ENCODE measurements at places on chromosomes 16 and 17.
A peak's percentile ranks its signal among the peaks of the same experiment; 100 is the strongest.

- DNase-seq: no peak
Measured at GRCh38 chr17:285751-286422, 66.7 kb downstream of the RPH3AL start.

DNA sequence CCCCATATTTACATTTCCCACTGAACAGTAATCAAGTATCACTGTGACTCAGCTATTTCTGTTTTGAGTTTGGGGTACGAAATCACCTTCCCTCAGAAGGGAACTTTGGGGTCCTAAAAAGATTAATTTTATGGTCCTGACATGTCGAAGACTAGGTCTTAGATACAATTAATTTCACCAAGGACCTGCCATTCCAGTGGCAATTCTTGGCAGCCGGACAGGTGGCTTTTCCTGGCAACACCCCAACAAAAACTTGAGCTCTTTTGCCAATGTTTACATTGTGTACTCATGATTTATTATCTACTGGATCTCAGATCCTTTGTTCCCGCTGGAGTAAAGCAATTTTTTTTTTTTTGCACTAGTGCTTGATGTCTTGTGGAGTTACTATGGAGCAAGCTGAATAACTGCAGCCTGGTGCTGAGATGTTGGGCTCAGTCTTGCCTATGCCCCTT is 14.4 kb downstream of the SLFN5 start:
- DNase-seq: no peak

DNA sequence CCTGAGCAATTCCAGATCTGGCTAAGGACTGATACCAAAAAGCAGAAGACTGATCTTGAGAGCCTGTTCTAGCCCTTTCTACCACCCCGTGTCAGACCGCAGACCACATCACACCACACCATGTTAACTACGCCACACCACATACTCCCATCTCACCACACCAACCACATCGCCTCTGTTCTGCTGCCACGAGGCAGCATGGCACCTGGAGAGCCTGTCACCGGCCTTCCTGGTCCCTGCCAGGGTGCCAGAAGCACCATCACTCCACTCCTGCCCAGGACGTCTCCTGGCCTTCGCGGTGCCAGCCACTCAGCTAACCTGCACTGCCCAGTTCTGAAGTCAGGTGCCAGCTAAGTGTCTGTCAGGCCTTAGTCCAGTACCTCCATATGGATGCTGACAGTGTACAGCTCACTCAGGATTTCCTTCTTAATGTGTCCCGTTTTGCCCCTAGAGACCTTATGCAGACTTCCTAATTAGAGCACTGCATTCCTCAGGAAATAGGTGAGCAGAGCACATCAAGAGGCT is 37.2 kb upstream of the BCAR1 start:
- DNase-seq: peak; percentile 85

- no peak for DNase-seq
Measured at GRCh38 chr16:77869997-77870813, 81.8 kb downstream of the VAT1L start.

GRCh38 chr17:42018339-42018738 is 1.1 kb upstream of the DNAJC7 start:
- DNase-seq: no peak

GRCh38 chr16:64654178-64654577 is 467.7 kb downstream of the CDH11 start:
- DNase-seq: no peak

- no peak for DNase-seq
Measured at GRCh38 chr17:34626121-34626681, 46.8 kb downstream of the TMEM132E start.

DNA sequence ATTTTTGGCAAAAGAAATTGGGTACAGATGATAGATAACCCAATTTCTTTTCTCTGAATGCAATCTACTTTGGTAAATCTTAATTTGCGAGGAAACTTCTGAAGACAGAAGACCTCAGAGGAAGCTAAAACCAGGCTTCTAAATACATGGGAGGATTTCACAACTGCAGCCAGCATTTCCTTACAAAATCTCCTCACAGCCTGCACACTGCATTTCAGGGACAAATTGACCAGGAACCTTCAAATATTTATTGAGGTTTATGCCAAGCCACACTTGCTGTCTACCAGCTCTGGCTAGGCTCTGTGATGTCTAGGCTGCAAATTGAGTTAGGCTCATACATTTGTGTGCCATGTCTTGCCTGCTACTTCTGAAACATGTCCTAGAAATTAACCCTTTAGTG is 167.3 kb upstream of the CDH5 start:
- DNase-seq: no peak

DNA sequence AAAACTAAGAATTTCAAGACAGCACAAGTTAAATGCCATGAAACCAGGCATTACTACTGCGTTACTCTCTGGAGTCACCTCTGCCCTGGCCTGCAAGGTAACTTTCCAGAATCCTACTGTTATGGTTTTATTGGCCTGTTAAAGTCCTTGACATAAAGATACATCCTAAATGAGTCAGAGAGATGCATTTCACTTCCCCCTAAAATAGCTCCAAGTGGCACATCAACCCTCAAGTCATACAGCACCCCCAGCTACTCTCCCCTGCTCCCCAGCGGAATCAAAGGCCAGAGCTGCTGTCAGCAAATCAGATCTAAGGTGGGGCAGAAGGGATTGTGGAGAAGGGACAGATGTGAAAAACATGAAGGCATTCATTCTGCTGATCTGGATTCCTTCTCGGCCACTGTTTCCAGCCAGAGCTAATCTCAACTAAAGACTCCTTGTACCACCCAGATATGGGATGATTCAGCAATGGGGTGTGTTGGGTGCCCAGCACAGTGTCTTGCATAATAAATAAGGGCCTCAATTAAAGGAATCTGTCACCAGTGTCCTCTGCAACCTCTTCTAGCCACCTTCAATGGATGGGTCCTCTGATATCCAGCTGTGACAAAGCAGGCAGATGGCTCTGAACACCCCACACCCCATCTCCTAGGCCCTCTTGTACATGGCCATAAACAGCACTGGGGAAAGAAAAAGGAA is 8.5 kb upstream of the CCL1 start:
- no peak for DNase-seq

GRCh38 chr16:51657848-51658247 is 506.8 kb upstream of the SALL1 start:
- no peak for DNase-seq

GRCh38 chr17:15031975-15032374 is 233.2 kb downstream of the PMP22 start:
- DNase-seq: no peak

DNA sequence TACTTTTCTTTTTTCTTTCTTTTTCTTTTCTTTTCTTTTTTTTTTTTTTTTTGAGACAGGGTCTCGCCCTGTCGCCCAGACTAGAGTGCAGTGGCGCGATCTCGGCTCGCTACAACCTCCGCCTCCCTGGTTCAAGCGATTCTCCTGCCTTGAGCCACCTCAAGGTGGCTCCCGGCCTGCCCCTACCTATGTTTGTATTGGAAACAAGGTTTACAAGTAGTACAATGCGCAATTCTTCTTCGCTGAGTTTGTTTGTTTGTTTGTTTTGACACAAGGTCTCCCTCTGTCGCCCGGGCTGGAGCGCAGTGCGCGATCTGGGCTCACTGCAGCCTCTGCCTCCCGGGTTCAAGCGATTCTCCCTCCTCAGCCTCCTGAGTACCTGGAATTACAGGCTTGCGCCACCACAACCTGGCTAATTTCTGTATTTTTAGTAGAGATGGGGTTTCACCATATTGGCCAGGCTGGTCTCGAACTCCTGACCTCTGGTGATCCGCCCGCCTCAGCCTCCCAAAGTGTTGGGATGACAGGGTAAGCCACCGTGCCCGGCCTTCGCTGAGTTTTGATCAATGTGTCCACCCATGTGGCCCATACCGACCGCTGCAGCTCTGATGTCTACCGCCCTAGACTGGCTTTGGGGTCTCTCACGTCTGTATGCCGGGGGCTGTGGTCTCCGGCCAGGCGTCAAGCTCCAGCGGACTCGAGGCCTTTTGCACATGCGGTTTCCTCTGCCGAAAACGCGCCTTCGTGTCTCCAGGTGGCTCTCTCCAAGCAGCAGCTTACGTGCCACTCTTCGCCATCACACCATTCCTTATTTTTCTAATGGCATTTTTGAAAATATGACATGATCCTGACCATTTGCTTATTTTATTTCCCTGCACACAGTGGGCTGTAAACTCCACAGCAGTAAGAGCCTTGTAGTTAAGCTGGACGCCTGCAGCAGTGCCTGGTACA is 1.1 kb upstream of the YBX2 start:
- no peak for DNase-seq

GRCh38 chr17:80858301-80859001 is 133.2 kb upstream of the CHMP6 start:
- no peak for DNase-seq

DNA sequence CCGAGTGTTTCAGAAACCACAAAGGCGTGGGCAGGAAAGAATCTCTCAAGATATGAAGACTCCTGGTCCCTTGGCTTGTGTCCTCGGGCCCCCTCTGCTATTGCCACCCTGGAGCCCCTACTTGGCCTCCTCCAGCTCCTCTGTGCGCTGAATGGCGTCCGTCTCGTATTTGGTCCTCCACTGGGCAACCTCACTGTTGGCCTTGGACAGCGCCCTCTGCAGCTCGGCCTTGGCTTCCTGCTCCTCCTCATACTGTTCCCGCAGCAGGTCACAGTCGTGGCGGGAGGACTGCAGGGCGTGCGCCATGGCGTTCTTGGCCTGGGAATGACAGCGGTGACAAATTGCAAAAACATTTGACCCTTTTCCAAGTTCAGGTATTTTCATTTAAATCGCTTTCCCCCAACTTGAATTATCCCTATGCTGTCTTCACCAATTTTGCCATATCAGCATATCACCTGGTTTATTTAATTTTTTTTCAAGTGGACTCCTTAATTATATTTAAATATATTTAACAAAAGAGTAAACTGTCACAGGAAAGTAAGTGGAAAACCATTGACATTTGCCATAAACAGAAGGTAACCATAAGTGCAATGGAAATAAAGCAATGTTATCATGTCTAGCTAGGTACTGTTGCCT is 59.7 kb downstream of the MYH13 start:
- no peak for DNase-seq

- no peak for DNase-seq
Measured at GRCh38 chr16:79662122-79662521, 61.6 kb upstream of the MAF start.

- no peak for DNase-seq
Measured at GRCh38 chr16:6576606-6577005, 756.0 kb upstream of the RBFOX1 start.

- peak; percentile 42 for DNase-seq
Measured at GRCh38 chr17:7930841-7931631, 710 bp downstream of the TRAPPC1 start.

DNA sequence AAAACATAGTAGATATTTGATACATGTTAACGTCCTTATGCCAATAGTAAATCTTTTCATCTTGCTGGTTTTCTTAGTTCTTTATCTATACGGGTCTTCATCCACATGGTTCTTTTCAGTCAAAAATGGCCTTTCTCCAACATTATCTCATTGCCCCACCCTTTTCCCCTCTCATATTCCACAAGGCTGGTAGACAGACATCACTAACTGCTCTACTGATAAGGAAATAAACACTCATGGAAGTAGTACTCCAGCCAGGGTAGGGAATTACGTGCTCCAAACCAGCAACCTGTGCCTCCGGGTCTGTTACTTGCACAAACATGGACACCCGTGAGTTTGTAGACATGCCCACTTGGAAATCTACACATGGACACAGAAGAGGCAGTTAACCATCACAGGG is 141.4 kb downstream of the XYLT1 start:
- no peak for DNase-seq

DNA sequence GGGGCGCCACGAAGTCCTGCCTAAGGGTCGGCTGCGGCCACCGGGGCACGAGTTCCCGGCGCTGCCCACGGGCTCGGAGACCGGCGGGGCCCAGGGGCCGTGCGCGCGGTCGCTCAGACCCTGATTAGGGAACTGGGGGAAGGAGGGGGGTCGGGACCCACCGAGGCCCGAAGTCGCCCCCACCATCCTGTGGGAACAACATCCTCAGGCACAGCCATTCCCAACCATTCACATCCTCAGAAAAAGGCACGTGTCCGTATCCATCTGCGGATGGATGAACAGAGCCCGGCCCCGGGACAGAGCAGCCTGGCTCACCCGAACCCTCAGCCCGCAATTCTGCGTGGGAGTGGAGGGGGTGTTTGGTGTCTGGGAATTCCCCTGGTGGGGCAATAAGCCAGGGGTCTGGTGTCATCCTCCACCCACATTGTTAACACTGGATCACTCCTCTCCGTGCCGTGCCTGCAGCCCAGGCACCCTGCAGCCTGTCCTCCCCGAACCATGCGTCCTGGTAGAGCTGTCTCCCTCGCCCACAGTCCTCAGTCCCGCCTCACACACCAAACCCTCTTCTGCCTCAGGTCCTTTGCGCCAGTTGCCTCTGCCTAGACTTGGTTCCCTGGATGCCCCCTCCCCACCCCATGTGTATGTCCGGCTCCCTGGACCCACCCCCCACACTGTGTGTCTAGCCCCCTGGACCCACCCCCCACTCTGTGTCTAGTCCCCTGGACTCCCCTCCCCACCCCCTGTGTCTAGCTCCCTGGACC is 789 bp upstream of the CCDC57 start:
- DNase-seq: peak; percentile 67

- peak; percentile 79 for DNase-seq
Measured at GRCh38 chr17:27526604-27527002, 70.4 kb downstream of the KSR1 start.

DNA sequence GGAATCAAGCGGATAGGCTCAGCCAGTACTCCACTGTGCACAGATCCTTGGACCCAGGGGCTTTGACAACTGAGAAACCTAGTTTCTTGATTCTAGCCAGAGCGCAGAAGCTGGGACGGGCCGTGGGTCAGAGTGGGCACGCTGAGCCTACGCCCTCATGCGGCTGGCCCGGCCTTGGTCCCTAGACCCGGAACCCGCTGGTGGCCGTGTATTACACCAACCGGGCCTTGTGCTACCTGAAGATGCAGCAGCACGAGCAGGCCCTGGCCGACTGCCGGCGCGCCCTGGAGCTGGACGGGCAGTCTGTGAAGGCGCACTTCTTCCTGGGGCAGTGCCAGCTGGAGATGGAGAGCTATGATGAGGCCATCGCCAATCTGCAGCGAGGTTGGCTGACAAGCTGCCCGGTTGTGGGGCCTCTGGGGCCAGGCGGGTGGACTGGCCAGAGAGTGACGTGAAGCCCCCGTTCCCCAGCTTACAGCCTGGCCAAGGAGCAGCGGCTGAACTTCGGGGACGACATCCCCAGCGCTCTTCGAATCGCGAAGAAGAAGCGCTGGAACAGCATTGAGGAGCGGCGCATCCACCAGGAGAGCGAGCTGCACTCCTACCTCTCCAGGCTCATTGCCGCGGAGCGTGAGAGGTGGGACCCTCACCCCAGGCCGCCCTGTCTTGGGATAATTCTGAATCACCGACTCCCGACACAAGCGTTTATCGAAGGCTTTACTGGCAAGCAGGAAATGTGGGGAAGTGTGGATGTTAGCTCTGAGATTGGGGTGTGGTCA is 946 bp downstream of the STUB1 start:
- no peak for DNase-seq

GRCh38 chr17:64106918-64107317 is 23.0 kb downstream of the ERN1 start:
- no peak for DNase-seq

DNA sequence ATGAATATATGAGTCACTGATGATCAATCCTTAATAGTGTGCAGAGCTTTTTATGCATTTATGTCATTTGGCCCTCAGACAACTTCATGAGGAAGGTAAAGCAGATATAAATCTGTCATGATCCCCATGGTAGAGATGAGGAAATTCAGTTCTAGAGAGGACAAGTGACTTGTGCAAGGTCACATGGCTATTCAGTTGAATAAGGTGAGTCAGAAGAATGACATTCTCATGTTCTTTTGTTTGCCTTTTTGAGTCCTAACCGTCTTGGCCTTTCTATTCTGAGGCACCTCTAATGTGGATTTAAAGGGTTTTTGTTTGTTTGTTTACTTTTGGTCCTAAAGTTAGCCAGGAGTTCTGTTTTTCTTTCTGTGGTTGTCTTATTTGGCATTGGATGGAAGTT is 116.2 kb upstream of the ELAC2 start:
- no peak for DNase-seq

GRCh38 chr17:41811549-41812380 is at the start of gene P3H4:
P3H4 (minus strand) TSS chr17:41811949; CDS start chr17:41811915, 34 bp downstream.
- peak; percentile 79 for DNase-seq

Measured in activated CD8-positive, alpha-beta memory T cell treated with anti-CD3 and anti-CD28 coated beads, Interleukin-2, amount 10 ng/mL, durations not matched to agents 7 days and 5 days (primary cell).